ENCODE measurements at places on chromosomes 3 and 15. TPM values are rescaled to one million over a fixed set of nuclear protein-coding genes. Genes with fewer than 3 reads are reported as not detected.

- DNase-seq, result no peak
Observed at GRCh38 chr3:49868862-49869466, 742 bp downstream of the CAMKV start.

- DNase-seq, result no peak
Observed at GRCh38 chr15:97687654-97688053, 272.8 kb upstream of the ARRDC4 start.

- DNase-seq, result no peak
Observed at GRCh38 chr3:183265157-183265642, 12.1 kb downstream of the B3GNT5 start.

- DNase-seq, result peak; percentile 9
Observed at GRCh38 chr3:142224482-142225072, 808 bp downstream of the GK5 start.

DNA sequence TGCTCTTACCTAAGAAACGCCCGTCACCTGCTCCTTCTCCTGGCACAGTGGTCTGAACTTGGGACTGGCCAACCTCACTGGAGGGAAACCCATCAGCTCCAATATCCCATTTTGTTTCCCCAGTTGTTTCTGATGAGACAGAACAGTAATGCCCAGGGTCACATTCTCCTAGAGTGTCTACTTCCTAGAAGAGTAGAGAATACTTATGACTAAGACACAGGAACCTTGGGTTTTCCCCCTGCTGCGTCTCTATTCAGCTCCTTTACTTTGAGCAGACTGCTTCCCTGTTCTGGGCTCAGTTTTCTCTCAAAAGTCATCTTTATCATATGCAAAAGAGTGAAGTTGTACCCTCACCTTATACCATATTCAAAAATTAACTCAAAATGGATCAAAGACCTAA lies 79.4 kb downstream of the POLR2M start:
- no peak for DNase-seq

The SYNPR gene
- polyA plus RNA-seq, result 0.18 TPM

The ISLR gene
- polyA plus RNA-seq, result 11.0 TPM

The CLDN16 gene
- 1.3 TPM for polyA plus RNA-seq

The STRA6 gene
- polyA plus RNA-seq, result 0.68 TPM

The CPNE9 gene
- 0.27 TPM for polyA plus RNA-seq

DNA sequence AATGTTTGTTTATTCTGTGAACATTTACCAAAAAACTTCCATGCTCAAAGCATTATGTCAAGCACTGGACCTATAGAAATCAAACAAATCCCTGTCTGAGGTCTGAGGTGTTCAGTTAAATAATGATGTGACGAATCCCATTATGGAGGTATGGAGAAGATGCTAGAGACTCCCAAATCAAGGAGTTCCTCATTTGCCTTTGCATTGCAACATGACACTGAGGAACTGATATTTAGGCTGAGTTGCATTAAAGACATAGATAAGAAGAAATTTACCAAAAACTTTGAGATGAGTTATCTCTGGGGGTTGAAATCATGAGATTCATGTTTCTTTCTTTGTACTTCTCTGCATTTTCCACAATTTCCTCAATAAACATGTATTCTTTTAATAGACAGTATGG lies 16.0 kb downstream of the CD200 start:
- DNase-seq, result no peak

DNA sequence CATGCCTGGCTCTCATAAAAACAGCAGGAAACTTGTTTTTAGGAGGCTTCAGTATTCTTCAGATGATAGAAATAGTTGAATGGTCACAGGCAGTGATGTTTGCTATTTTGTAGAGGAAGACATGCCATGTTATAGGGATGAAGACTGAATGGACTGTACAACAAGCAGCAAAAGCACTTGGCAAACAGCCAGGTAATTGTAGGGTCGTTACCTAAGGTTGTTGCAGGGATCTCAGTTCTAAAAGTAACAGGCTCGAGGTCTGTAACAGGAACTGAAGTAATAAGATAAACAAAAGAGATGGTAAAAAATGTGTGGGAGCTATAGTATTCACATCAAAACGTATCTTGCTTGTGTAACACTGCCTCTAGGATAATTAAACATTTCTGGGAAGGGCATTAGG lies 116.3 kb downstream of the TFG start:
- no peak for DNase-seq
